Skin of body (tissue), 3 donors: ENCODE measurements at places on chromosomes 4 and X.
A peak's percentile ranks its signal among the peaks of the same experiment; 100 is the strongest.

- peak; percentile 89 for DNase-seq
Measured at GRCh38 chr4:76894537-76895255, 3.2 kb downstream of the SOWAHB start.

DNA sequence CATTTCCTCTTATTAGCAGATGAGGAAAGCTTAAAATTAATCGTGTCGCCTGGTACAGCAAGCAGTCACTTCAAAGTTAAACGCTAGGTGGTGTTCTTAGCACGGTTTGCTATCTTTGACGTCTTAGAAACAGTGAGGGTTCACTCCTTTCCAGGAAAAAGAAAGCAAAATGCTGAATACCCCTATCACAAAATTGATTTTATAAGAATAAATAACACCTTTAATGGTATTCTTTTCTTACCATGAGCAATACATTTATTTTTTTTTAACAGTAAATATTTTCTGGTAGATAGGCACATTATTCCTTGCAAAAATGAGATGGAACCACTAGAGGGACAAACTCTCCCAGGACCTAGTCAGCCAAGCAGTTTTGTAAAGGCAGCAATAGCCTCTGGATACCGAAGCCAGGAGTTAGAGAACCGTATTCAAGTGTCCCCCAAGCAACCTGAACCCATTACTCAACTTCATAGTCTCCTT is 153.9 kb downstream of the KDR start:
- DNase-seq, result peak; percentile 51

DNA sequence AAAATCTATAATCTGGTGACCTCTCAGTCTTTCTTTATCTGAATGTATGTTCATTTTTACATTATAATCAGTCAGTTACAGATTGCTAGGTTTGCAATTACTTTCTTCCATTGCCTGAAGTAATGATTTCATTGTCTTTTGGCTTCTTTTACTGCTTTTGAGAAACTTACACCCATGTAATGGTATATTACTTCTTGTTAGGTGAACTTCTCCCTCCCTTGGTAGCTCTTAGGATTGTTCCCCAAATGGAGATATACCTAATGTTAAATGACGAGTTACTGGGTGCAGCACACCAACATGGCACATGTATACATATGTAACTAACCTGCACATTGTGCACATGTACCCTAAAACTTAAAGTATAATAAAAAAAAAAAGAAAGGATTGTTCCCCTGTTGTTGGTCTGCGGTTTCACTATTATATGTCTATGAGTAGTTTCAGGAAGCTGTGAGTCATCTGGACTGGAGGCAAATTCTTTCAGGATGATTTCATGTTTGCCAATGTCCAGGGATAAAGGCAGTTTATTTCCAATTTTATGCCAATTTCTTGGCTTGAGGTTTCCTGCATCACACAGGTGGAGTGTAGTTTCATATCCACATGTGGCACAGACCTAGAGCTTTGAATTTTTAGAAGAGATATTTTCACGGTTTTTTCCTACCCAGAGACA is 21.8 kb downstream of the SPANXC start:
- DNase-seq, result no peak

DNA sequence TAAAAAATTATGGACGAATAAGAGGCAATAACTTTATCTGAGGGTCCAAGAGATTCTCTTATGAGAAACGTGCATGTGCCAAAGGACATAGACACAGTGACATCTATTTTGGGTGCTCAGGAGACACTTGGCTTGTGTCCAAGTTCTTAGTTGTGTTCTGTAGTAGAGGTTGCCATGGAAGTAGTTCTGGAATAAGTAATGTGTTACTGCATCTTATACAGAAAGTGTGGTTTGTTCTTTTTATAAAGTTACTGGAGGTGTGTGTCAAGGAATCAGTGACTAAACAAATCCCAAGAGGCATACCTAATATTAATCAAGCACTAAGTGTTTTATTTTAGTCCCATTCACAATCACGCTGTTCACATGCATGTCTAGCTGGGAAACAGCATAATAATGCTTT is 305.7 kb downstream of the ARHGAP24 start:
- DNase-seq, result peak; percentile 41

GRCh38 chr4:76654791-76655190 is 219.8 kb downstream of the SHROOM3 start:
- DNase-seq, result no peak

- DNase-seq, result no peak
Measured at GRCh38 chrX:16852617-16853179, 17.5 kb downstream of the RBBP7 start.

DNA sequence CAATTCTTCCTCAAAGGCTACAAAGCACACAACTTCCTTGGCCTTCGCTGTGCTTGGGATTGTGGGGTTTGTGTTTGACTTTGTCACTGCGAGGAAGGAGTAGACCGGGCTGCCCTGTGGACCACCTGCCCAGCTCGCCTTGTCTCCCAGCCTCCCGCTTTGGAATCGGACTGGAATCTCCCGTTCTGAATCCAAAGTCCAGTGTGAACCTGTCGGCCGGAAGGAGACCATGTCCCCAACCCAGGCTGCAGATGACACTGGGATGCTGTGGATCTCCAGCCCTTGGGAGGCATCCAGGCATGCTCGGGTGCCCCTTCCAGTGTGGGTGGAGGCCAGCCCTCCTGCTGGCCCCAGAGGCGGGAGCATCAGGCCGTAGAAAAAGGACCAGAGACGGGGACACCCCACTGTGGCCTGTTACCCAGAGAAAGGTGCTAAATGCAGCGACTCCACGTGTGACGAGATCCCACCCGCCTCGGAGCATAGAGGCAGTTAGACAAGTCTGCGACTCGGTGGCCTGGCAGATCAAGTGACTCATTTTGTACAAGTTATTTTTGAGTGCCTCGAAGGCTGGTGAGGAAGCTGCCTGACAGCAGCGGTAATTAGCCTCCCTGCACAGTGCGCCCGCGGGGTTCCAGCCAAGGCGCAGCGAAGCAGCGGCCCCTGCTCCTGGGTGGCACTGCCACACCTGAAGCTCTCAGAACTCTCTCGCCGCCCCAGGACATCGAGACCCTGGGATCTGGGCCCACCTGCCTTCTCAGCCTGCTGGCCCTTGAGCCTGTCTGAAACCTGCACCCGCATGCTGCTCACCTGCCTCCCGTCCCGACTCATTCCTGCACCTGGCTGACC is 57.5 kb downstream of the ADRA2C start:
- no peak for DNase-seq

- DNase-seq, result no peak
Measured at GRCh38 chr4:132195176-132195575, 953.9 kb upstream of the PCDH10 start.

DNA sequence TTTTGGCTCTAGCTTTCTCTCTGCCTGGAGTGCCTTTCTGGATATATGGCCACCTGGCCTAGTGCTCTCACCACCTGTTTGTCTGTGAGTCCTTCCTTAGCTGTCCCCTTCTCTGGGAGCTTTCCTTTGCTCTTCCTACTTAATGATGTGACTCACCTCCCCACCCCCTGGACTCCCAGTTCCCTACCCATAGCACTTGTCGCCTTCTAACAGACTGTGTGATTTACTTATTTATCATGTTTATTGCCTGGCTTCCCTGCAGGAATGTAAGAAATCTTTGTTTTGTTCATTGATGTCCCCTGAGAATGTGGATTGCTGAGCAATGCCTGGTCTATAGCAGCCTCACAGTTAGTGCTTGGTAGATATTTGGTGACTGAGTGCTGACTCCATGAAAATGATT is 18.9 kb downstream of the ADD1 start:
- no peak for DNase-seq

- no peak for DNase-seq
Measured at GRCh38 chrX:119391279-119391678, 7.9 kb upstream of the SLC25A43 start.

- DNase-seq, result no peak
Measured at GRCh38 chrX:11424903-11425674, 131.9 kb downstream of the AMELX start.

GRCh38 chr4:81914623-81915022 is 442.9 kb upstream of the RASGEF1B start:
- no peak for DNase-seq
